T1000 (cell line): ENCODE measurements at places on chromosomes 12 and 14.

GRCh38 chr14:68784226-68784910 lies 8.5 kb downstream of the ZFP36L1 start:
- DNase-seq = peak; percentile 67

- no peak for DNase-seq
Observed at GRCh38 chr14:61474015-61474414, 152.6 kb downstream of the PRKCH start.

- no peak for DNase-seq
Observed at GRCh38 chr12:128267651-128268378, 845 bp downstream of the TMEM132C start.

GRCh38 chr12:43730283-43730682 lies 28.3 kb downstream of the PUS7L start:
- DNase-seq = no peak

- peak; percentile 6 for DNase-seq
Observed at GRCh38 chr12:90216815-90217214, 508.2 kb upstream of the ATP2B1 start.

- no peak for DNase-seq
Observed at GRCh38 chr12:5247144-5247543, 184.8 kb upstream of the NTF3 start.

DNA sequence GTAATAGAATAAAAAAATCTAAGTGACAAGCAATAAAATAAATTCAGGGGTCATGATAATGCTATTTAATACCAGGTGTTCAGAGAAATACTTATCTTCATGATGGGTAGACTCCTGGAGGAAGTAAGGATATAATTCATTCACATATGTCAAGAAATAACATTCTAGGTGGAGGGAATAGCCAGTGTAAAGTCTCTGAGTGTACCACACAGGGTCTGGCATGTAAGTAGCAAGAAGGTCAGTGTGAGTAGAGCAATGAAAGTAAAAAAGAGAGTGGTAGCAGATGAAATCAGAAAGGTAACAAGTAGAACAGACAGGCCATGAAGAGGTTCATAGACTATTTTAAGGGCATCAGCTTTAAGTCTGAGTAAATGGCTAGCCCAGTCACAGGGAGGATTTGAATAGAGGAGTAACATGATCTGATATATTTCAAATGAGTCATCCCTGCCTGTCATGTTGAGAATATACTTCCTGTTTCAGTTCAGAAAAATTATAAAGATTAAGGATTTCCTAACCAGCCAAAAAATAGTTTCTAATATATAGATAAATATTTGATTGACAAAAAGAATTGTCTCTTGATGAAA lies 519.9 kb downstream of the C12orf50 start:
- no peak for DNase-seq

GRCh38 chr12:132617135-132617701 lies 1.4 kb upstream of the P2RX2 start:
- DNase-seq = no peak

- no peak for DNase-seq
Observed at GRCh38 chr12:51661199-51661598, 70.2 kb downstream of the SCN8A start.

DNA sequence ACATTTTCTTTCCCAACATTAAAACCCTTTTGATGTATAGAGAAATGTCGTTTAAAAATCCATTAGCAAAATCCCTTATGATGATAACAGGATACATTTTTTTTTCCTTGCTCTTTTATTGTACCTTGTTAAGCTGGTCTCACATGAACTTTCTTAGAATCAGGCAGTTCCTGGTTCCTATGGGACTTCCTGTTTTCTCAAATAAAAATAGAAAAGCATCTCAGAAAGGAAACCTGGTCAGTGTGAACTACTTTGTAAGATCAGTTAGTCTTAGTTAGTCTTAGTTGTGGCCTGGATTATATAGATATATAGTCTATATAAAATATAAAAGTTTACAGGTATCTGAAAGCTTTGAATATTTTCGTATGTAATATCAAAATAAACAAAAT lies 40.3 kb downstream of the LEMD3 start:
- DNase-seq = no peak

GRCh38 chr14:77106666-77107065 lies 8.6 kb downstream of the CIPC start:
- DNase-seq = no peak
